ENCODE measurements at places on chromosomes 11 and 22.

DNA sequence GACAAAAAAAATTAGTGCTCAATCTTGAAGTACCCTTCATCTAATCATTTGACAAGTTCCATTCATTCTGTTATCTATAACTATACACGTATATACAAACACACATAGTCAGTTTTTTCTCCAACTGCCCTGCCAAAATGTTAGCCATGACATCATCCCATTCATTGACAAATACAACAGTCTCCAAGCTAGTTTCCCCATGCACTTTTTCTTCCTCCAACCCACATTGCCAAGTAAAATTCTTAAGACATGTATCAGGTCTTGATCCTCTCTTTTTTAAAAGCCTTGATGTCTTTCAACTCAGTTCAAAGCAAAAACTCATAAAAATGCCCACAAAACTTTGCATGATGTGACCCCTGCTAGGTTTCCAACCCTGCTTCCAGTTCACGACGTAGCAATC is 58.1 kb downstream of the DDI1 start:
- no peak for DNase-seq

DNA sequence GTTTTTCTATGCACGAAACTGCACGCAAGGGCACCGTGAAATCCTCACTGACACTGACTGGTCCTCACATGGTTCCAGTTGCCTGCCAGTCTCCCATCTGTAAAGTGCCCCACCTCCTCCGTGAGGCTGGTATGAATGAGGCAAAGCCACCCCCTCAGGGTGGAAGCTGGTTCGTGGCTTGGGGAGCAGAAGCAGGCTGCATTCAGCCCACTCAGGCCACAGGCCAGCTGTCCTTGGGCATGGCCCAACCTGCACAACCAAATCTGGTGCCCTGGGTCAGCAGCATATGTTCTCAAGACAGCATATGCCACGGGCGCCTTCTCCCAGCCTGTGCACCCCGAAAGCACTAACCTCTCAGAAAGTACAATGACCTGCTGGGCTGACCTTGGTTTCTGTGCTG is 29.3 kb downstream of the SERPINH1 start:
- DNase-seq: no peak

GRCh38 chr11:134623711-134624110 is 211.7 kb upstream of the B3GAT1 start:
- no peak for DNase-seq

DNA sequence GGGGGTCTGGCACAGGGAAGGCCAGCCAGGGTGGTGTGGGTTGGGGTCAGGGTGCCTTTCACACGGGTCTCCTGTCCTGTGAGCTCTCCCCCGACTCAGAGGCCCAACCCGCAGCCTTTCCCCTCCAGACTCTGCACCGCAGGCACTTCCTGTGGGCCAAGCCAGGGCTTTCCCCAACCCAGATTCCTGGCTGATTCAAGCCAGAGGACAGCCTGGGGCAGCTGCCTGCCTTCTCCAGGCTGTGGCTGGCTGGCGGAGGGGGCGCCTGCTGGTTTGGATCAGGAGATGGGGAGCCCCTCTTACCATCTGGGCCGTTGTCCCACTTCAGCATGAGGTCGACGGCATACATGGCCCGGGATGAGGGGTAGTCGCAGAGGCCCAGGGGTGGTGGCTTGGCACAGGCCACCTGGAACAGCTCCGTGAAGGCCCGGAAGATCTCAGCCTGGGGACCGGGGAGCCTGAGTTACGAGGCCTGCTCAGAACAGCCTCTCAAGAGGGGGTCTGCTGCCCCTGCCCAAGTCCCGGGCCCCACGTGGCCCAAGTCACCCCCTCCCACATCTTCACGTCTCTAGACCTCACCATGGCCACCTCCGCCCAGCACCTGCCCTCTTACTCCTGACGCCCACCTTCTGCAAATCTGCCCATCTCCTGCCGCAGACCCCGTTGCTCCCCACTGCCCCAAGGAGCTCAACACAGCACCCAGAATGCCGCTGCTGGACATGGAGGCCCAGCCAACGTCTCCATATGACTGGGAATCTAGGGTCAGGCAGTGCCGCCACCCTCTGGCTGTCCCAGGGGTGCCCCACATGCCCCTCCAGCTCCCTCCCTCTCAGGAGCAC is 17.3 kb downstream of the TSPO start:
- DNase-seq: no peak

- DNase-seq: no peak
Observed at GRCh38 chr11:62439785-62440602, 21.2 kb downstream of the SCGB1A1 start.

GRCh38 chr11:64762277-64762673 is 2.5 kb upstream of the PYGM start:
- peak; percentile 26 for DNase-seq

GRCh38 chr11:119120639-119121007 is 757 bp upstream of the HINFP start:
- DNase-seq: no peak

GRCh38 chr11:43404406-43404805 is 45.7 kb downstream of the TTC17 start:
- DNase-seq: no peak

DNA sequence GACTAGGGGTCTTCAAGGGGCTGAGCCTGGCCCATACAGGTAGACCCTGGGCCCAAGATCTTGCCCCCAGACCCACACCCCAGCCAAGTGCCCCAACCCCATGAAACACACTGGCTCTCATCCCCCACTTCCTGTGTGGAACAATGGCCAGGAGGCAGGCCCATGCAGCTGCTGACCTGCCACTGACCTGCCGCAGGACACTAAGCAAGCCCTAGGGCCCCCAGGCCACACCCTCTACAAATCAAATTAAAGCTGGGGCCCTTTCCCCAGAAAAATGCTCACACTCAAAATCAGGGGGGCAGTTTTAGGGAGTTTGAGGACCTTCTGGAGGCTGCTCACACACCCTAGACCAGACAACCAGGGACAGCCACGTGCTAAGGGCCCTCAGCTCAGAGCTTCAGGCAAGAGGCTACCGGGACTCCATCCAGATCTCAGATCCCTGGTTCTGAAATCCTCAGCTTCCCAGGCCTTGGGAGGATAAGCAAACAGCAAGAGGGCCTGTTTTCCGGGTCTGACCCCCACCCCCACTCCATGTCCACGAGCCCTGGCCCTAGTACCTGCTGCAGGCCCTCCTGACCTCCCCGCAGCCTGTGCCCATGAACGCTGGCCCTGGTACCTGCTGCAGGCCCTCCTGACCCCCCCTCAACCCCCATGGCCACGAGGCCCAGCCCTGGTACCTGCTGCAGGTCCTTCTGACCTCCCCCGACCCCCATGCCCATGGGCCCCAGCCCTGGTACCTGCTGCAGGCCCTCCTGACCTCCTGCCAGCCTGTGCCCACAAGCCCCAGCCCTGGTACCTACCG is 10.0 kb downstream of the CARD10 start:
- no peak for DNase-seq

- no peak for DNase-seq
Observed at GRCh38 chr11:129418039-129418438, 42.4 kb downstream of the BARX2 start.

GRCh38 chr11:108204929-108205499 is 17.4 kb downstream of the NPAT start:
- no peak for DNase-seq

- DNase-seq: no peak
Observed at GRCh38 chr11:129237456-129237855, 45.3 kb upstream of the ARHGAP32 start.

DNA sequence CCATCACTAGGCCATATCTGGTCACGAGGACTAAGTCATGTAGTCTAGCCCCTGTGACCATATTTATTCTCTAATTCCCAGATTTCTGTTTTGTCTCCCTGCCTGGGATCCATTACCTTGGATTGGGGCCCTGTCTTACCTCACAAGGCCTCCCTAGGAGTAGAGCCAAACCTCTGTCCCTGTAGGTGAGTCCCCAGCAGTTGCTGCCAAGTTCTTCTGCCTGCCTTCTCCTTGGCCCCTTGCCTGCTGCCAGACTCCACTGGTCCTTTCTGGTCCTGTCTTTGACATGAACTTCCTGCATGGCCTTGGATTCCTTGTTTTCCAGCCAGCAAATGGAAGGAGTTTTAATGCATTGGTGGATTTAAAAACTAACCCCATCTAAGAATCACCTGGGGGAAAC is 35.6 kb upstream of the CADM1 start:
- no peak for DNase-seq

- DNase-seq: no peak
Observed at GRCh38 chr11:77524539-77524938, 50.6 kb upstream of the PAK1 start.

DNA sequence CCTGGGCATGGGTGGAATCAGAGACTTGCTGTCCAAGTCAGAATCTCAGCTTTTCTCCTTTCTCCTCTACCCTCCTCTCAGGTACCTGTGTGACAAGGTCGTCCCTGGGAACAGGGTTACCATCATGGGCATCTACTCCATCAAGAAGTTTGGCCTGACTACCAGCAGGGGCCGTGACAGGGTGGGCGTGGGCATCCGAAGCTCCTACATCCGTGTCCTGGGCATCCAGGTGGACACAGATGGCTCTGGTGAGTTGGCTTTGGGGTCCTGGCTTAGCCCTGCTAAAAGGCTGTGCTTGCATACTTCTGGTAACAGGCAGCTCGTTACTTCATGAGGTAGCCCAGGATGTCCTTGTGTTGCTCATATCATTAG is 10.7 kb downstream of the MCM5 start:
- DNase-seq: no peak

DNA sequence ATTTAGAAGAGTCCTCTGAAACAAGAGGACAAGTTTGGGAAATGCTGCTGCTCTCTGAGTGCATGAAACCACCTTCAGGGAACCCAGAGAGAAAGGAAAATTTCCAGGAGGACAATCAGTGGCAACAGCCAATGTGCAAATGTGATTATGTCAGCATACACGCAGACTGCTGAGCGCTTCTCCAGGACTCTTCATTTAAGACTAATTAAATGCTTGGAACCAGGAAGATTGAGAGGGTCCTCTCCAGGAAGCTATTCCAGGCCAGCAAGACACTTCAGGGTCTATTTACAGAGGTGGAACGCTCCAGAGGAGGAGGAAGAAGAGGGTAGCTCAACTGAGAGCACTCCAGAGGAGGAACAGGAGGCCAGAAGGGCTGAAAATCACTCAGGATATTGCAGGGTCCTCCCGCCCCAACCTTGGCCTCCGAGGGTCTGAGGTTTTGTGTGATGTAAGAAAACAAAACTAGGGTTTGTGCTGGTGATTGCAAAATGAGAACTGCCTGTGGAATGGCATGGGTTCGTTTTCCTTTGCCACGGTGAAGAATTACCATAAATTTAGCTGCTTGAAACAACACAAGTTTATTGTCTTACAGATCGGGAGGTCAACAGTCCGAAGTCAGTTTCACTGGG is 14.1 kb upstream of the HTR3A start:
- DNase-seq: no peak

GRCh38 chr22:36164621-36165020 is 4.1 kb upstream of the APOL3 start:
- no peak for DNase-seq

DNA sequence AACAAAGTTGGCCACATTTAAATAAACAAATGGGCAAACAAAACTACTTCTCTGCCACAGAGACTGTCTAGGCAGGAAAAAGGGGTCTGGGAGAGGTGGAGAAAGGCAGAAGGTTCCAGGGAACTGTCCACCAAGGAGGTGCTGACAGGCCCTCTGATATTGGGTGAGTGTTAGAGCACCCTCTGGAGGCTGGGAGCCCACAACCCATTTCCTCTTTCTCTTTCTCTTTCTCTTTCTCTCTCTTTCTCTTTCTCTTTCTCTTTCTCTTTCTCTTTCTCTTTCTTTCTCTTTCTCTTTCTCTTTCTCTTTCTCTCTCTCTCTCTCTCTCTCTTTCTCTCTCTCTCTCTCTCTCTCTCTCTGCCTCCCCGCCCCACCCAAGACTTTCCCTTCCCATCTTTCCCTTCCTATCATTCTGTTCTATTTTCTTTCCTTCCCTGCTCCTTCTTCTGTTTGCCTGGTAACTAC is 912.8 kb downstream of the DLG2 start:
- peak; percentile 15 for DNase-seq

DNA sequence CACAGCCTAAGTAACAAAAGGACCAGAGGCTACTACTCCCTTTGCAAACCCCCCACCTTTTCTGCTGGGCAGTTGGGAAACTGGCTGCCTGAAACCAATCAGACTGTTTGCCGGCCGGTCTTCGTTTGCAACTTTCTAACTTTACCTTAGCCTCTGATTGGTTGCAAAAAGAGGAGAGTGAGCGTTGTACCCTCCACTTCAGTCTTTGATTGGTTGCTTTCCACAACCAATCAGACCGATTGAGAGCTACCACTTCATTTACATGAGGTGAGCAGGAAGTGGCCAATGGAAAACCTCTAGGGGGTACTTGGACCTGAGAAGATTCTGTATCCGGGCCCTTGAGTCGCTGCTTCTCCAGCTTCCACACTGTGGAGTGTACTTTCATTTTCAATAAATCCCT is 18.8 kb upstream of the CLNS1A start:
- no peak for DNase-seq

- DNase-seq: no peak
Observed at GRCh38 chr22:43360576-43360975, 17.4 kb upstream of the SCUBE1 start.

DNA sequence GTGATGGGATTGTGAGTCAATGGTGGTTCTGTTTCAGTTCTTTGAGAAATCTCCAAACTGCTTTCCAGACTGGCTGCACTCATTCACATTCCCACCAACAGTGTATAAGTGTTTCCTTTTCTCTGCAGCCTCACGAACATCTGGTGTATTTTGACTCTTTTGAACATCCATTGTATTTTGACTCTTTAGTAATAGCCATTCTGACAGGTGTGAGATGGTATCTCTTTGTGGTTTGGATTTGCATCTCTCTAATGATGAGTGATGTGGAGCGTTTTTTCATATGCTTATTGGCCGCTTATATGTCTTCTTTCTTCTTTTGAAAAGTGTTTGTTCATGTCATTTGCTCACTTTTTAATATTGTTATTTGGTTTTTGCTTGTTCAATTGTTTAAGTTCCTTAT is 19.4 kb downstream of the NELL1 start:
- no peak for DNase-seq

- peak; percentile 48 for DNase-seq
Observed at GRCh38 chr11:8219257-8220021, 44.2 kb downstream of the LMO1 start.

- DNase-seq: no peak
Observed at GRCh38 chr11:61533401-61533800, 24.9 kb downstream of the LRRC10B start.

GRCh38 chr11:58525037-58525614 is 17.2 kb upstream of the OR5B21 start:
- peak; percentile 23 for DNase-seq

DNA sequence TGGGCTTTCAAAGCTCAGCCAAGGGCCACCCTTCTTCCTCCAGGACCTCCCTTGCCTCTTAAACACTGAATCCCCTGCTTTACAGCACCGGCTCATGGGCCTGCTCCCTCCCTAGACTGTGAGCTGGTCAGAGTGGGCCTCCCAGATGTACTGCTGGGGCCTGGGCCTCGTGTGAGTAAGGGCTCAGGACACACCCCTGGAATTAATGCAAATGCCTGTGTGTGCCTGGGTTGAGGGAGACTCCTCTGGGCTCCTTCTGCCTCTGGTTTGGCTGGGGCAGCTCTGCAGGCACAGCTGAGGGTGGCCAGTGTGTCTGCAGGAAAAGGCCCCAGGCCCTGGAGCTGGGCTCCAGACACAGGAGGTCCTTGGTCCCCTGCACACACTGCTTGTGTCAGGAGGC is 24.2 kb downstream of the ALX4 start:
- DNase-seq: no peak

- no peak for DNase-seq
Observed at GRCh38 chr11:112223121-112223520, 3.1 kb upstream of the PTS start.

GRCh38 chr22:50544078-50544745 is 1.5 kb upstream of the KLHDC7B start:
- DNase-seq: peak; percentile 80

- no peak for DNase-seq
Observed at GRCh38 chr11:116596346-116597260, 176.2 kb downstream of the BUD13 start.

GRCh38 chr11:59918987-59919589 is 19.1 kb upstream of the OOSP1 start:
- peak; percentile 6 for DNase-seq

Data from GM12891 (cell line).